Activated T-helper 1 cell treated with Interleukin-2 at 50 U/mL for 16 hours (primary cell): ENCODE measurements at places on chromosomes 5 and 9.

DNA sequence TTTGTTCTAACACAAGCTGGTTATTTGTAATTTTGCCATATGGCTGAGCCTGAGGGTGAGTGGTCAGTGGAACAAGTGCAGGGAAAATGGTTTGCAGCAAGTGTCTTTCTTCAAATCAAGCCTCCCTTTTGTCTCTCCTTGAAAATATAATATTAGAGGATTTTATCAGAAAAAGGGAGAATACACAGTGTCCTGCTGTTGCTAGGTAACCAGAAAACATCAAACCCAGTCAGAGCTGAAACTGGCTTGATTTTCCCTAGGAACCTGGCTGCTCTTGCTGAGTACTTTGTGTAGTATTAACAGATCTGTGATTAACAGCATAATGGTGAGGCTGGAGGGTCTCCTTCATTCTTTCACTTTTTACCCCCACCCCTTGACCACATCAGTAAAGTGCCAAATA, 314.0 kb downstream of the ARHGEF28 start:
- no peak for DNase-seq

DNA sequence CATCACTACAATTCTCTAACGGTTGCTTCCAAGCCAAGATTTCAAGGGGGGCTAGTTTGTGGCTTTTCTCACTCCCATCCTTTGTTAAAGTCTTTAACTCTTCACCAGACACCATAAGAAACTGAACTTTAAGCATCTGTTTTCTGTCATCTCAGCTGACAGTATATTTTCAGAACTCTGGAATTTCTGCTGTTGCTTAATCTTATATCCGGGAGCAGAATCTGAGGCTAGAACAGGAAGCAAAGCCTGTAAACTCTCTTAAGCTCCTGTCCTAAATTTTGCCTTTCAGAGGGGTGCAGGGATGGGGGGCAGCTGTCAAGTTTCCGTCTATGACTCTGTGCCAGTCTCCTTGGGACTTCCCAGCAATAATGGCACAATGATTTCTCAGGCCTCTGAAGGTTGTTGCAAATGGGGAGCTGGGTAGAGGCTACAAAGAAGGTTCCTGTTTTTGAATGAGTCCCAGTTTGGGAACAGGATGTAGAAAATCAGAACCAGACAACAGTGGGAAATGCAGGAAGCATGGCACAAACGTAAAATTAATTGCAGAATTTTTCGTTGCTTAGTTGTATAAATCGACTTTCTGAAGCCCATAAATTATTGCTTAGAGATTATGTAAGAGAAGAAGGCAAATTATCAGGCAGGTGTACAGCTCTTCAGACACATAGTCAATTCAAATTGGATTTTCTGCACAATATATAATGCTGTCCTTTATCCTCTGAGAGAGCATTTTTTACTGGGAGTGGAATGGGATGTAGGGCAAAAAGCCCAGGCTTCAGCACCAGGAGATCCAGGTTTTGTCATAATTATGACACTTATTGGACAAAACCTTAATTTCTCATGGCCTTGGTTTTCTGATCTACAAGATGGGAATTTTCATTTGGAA, 430.9 kb downstream of the DMAC1 start:
- no peak for DNase-seq

DNA sequence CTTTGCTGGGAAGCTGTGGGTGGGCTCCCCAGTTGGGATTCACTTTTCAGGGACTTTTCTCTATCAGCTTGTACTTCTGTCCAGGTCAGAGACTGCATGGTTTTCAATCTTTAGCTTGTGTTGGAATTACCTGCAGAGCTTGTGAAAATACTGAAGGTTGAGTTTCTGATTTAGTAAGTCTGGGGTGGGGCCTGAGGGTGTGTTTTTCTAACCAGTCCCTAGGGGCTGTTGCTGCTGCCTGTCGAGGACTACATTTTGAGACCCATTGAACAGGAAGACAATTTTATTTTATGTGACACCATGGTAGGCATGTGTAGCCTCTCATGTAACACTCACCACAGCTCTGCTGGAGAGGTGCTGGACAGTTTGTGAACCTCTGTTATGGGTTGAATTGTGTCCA, 14.7 kb upstream of the MLANA start:
- no peak for DNase-seq

DNA sequence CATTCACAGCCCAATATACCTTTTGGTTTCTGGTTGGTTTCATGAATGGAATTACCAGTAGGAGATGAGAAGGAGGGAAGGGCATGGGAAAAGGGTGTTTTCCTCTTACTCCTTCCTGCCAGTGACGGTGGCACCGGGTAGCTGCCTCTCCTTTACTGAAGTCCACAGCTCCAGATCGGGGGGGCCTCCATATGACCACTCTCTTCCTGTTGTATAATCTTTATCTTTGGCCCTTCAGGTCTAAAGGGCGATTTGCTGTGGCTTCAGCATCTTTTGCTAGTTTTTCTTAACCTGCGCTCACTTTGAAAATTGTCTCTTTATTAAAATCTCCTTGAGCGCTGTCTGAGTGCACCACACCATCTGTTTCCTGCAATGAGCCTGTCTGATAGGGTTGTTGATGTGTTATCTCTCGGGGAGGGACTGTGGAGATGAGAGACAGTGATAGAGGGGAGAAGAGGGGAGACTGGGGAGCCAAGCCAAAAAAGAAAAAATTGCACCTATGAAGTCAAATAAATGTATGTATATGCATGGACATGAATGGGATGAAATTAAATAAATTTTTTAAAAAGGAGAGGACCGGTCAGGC, 449.3 kb upstream of the KLF4 start:
- no peak for DNase-seq

DNA sequence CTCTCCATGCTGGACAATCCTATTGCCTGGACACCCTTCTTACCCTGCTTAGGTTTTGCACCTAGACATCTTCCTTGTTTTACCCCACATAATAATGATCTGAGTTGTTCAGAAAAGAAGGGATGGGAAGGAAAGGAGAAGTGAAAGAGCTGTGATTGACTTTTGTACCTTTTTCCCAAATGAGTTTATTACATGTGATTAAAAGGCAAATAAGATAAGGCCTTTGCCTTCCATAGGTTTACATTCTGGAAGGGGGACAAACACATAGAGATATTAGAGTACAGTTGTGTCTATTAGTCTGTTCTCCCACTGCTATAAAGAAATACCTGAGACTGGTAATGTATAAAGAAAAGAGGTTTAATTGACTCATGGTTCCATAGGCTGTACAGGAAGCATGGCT, 67.1 kb upstream of the RIOK2 start:
- no peak for DNase-seq

DNA sequence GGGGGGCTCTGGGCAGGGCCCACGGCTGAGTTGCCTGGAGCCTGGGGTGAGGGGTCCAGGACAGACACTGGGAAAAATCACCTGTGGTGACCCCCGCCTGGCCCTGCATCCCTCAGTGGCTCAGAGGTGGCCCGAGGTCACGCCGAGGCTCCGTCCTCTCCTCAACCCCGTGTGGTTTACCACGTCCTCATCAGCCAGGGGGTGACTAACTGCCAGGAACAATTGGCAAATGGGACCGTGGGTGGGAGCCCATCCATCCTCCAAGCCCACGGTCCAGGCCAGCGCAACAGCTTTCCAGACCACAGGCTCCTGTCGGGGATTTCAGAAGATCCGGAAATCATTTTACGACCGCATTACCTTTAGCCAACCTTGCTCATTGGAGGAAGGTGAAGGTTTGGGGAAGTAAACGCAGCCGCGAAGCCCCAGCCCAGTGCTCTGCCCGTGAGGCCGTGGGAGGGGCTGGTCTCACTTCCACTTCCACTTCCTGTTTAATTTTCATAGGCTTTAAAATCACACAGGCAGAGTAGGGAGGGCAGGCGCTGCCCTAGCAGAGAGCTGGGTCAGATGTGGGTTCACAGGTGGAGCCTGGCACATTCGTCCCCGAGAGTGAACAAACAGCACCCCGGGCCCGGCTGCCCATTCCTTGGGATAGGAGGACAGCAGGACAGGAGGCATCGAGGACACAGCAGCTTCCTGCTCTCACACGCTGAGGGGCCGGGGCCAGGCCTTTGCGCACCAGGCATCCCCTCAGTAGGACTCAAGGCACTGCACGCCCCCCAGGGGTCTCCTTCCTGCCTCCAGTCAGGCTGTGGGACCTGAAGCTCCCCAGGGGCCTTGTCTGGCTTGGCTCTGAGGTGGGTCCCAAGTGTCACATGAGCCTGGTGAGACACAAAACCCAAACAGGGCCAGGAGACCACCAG, 19.8 kb upstream of the SLC9A3 start:
- DNase-seq = no peak
